Activated CD4-positive, alpha-beta T cell treated with anti-CD3 and anti-CD28 coated beads, Interleukin-2, amount 50 U/mL, for 24 hours (primary cell): ENCODE measurements at places on chromosomes 2 and 18.

GRCh38 chr2:229269941-229270340, 1.1 kb downstream of the PID1 start:
- no peak for DNase-seq

- no peak for DNase-seq
Measured at GRCh38 chr18:63588909-63589308, 1.8 kb downstream of the SERPINB13 start.

- DNase-seq, result no peak
Measured at GRCh38 chr18:12336887-12337286, 28.8 kb downstream of the TUBB6 start.

- no peak for DNase-seq
Measured at GRCh38 chr2:207160115-207160514, 5.6 kb downstream of the KLF7 start.
